A549 treated with DMSO at 1 μM for 4 hours (cell line): ENCODE measurements at places on chromosomes 11 and 22. TPM values are rescaled to one million over a fixed set of nuclear protein-coding genes. Genes with fewer than 3 reads are reported as not detected.

Gene MS4A15
- total RNA-seq, result not detected in 5 replicates

Gene CCDC34
- total RNA-seq, result 28.8 to 34.8 TPM (median 31.1 TPM) in 5 replicates

Gene IRAG1
- total RNA-seq, result 0.02 to 0.08 TPM (median 0.05 TPM) in 3 of 5 replicates, not detected in the others

Gene C11orf86
- total RNA-seq, result 28.5 to 55.5 TPM (median 43.6 TPM) in 5 replicates

Gene HPX
- 0.32 to 1.4 TPM (median 0.49 TPM) in 5 replicates for total RNA-seq

Gene OR51B6
- not detected in 5 replicates for total RNA-seq

Gene B4GALNT4
- total RNA-seq, result 12.3 to 21.3 TPM (median 16.7 TPM) in 5 replicates

Gene OR8D4
- total RNA-seq, result not detected in 5 replicates
